A549 (cell line): ENCODE measurements at places on chromosomes 5 and 9. TPM values are rescaled to one million over a fixed set of nuclear protein-coding genes. Genes with fewer than 3 reads are reported as not detected.

The GFPT2 gene
- polyA plus RNA-seq = 24.4 to 34.9 TPM (median 31.6 TPM) in 3 replicates

The FPGS gene
- polyA plus RNA-seq = 48.5 to 54.3 TPM (median 48.5 TPM) in 3 replicates

The SPINK6 gene
- 0.79 to 1.2 TPM (median 1.0 TPM) in 3 replicates for polyA plus RNA-seq

The PDCD1LG2 gene
- 0.53 to 0.82 TPM (median 0.79 TPM) in 3 replicates for polyA plus RNA-seq

The EPB41L4B gene
- polyA plus RNA-seq = 7.9 to 8.0 TPM (median 7.9 TPM) in 3 replicates

The ABO gene
- not detected in 3 replicates for polyA plus RNA-seq

The PCDHB14 gene
- polyA plus RNA-seq = 0.05 to 0.12 TPM (median 0.09 TPM) in 3 replicates

The FYB1 gene
- polyA plus RNA-seq = 5.9 to 8.0 TPM (median 7.4 TPM) in 3 replicates

DNA sequence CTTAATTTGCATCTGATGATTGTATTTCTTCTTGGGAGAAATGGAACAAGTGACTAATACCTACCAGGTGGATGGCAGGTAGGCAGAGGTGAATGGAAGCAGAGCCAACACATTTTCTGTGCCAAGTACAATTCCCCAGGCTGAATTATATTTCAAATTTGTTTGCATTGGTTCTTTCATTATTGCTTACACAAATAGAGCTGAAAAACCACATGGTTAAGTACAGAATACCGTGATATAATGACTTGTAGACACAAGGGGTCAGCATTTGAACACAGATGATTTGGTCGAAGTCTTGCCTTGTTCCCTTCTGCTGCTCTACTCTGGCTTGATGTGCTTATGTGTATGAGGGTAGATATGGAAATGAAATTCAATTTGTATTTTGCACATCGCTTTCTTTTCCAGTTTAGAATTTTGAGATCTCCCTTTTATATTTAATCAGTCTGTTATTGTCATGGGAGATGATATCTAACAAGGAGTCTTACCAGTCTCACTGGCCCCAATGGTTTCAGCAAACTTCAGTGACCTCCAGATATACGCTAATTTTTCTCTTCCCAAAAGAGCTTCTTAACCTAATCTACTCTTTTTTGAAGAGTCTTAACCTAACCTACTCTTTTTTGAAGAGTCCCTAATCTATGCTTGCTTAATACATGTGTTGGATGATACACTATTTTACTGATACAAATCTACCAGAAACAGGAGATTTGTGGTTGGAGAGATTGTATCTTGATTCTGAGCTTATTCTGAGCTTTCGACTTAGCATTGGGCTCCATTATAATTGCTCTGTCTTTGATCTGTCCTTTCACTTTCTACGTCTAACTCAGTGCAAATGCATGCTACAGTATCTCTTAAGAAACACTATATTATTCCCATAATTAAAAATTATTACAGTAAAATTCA lies 88.1 kb downstream of the PCSK1 start:
- DNase-seq = peak; percentile 80

DNA sequence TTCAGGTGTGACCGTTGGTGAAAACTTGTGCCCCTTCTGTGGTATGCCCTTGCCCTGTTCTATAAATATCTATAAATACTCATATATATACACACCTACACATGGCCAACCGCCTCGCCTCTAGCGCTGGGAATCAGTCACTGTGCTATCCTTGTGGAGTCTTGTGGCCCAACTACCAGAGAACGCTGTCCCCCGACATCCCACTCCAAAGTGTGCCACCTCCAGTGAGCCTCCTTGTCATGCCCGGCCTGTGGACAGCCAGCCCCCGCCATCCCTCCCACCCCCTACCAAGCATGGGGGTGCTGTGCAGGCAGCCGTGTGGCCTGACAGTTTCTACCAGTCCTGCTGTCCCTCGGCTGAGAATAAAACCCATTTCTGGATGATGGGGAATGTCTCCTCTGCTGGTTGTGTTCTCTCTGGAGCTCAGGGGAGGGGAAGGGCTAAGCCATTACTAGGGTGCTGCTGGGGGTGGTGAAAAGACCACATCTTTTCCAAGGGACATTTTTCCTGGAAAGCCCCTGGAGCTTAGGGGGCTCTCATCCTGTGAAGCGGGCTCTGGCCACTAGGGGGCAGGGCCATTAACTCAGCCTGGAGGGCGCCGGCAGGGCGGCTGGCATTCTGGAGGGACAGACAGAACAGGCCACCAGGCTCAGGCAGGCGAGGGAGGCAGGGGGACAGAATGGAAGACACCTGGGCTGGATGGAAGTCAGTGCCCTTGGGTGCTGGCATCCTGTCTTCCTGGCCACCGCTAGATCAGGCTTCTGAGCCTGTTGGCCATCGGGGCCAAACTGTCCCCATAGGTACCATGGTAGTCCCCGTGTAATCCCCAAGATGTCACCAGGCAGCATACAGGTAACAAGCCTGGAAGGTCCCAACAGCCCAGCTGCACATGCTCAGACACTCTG lies 20.7 kb downstream of the GOLGA2 start:
- DNase-seq = peak; percentile 88

DNA sequence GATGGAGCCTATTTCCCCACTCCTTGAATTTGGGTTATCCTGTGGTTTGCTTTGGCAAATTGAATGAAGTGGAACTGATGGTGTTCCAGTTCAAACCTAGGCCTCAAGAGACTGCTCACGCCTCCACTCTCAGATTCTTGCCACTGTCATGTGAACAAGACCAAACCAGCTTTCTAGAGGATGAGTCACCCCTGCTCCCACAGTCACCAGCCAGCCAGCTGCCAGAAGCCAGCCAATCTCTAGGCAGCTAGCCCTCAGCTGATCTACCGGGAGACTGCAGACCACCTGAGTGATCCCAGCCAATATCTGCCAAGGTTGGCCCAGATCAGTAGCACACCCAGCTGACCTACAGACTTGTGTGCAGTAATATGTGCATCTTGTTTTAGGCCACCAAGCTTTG lies 300.6 kb downstream of the TMEM38B start:
- peak; percentile 11 for DNase-seq

- DNase-seq = no peak
Measured at GRCh38 chr5:77707791-77708190, 68.3 kb downstream of the TBCA start.

DNA sequence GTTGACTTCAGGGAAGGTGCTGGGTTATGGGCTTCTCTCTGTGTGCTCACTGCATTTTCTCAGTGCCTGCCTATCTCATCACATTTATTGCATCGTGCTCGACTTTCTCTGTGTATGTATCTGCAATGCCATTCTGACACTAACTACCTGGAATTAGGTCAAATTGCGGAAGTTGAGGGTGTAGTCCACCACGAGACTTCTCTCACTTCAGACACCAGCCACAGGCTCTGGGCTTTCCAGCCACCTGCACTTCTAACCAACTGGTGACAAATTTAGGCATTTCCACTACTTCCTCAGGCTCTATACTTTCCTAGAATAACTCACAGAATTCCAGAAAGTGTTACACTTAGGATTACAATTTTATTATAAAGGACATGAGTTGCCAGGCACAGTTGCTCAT lies 188.6 kb upstream of the ZNF608 start:
- DNase-seq = no peak

DNA sequence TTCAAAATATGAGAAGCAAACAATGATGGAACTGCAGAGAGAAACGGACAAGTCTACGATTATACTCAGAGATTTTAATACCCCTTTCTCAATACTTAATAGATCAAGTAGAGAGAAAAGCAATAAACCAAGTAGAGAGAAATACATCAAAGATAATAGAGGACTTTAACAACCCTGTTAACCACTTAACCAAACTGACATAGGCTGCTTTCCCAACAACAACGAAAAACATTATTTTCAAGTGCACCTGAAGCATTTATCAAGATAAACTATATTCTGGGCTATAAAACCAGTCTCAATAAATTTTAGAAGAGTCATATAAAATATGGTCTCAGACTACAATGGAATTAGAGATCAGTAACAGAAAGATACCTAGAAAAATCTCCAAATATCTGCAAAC lies 67.4 kb downstream of the GNAQ start:
- DNase-seq = no peak

DNA sequence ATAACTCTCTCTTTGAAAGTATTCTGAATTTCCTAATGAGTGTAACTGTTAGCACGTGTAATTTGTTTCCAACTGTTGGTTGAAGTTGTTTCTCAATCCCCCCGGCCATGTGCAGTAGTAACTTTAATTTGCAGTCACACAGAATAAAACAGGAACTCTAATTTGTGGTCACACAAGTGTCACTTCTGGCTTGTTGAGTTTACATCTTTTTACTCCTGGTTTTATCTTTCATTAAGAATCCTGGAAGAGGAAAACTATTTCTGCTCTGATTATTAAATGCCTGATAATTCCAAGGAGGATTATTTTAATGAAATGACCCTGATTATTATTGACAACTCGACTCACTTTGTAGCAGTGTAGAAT lies 1.2 kb downstream of the SCAMP1 start:
- no peak for DNase-seq

DNA sequence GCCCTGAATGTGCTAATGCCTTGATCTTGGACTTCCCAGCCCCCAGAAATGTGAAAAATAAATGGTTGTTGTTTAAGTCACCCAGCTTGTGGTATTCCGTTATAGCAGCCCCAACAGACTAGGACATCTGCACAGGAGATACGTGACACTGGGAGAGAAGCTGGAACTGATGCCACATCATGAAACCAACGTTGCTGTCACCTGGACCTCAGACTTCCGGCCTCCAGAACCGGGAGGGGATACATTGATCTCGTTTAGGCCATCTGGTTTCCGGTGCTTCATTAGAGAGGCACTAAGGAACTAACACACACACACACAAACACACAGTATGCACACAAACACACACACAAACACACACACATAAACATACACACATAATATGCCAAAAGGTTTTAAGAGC lies 75.0 kb upstream of the ICE1 start:
- DNase-seq = no peak

- DNase-seq = no peak
Measured at GRCh38 chr5:181087309-181087708, 43.7 kb downstream of the OR2V1 start.

DNA sequence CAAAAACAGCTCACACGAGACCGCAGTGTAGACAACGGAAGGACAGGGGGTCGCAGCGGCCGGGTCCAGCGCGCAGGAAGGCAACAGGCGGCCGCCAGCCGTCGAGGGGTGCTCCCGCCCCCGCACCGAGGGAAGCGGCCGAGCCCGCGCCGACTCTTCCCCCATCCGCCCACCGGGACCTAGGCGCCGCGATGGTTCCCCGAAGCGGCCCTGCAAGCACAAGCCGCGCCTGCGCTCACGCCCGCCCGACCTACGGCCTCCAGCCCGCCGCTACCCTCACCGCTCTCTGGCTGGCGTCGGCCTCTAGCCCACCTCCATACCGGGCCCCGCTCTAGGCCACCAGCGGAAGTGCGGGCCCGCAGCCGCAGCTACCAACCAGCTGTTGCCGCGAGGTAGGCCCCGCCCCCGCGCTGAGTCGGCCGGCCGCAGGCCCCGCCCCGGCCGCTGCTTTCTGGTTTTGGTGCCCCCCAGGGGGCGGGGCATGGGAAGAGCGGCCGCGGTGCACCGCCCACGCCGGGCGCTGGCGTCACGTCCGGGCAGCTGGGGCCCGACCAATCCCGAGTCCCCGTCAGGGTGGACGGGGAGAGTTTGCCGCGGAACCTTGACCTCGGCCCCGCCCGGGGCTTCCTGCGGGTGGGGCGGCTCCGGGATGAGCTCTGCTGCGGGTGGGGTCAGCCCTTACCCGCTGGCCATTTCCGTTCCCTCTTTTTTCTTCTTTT lies at the start of gene SETX:
Gene SETX (minus strand): TSS at position 350 of the 719 bp plus-strand sequence. CDS start 5,558 bp downstream, outside the sequence.
- peak; percentile 97 for DNase-seq

DNA sequence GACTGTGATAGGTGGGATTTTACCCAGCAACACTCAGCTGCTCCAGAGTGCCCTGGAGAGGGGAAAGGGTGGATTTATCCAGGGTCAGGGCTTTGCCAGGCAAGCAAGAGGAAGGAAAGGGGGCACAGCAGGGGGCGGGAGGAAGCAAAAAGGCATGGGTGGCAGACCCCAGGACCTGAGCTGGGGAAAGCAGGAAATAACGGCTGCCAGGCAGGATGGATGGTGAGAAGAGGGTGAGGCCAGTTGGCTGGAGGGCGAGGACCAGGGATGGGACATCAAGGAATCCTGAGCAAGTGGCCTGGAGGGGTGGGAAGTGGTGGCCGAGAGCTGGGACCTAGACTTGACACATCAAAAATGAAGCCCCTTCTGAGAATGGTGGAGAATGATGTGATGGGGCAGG lies 64.2 kb downstream of the DUSP1 start:
- DNase-seq = no peak

DNA sequence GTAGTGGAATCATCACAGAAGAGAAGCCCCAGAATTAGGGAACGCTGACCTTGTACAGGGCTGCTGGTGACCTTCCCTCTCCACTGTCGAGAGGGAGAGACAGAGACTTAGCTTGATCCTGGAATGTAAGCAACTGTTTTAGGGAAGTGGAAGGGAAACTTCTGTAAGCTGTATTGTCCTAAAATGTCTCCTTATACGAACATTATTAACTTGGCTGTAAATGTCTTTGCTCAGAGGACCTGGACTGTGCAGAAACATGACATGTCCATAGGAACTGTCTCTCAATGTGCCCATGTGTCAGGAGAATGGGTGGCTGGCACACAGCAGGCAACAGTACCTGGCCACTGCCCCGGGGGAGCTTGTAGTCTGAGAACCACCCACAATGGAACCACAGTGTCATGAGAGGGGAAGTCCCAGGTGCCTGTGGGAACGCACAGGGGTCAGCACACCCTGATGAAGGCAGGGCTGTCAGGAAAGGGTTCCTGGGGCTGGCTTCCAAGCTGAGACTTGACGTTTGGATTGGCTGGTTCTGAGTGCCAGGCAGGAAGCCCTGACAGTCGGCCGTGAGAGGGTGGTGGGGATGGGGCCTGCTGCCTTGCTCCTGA lies 34.0 kb downstream of the DAP start:
- DNase-seq = no peak

DNA sequence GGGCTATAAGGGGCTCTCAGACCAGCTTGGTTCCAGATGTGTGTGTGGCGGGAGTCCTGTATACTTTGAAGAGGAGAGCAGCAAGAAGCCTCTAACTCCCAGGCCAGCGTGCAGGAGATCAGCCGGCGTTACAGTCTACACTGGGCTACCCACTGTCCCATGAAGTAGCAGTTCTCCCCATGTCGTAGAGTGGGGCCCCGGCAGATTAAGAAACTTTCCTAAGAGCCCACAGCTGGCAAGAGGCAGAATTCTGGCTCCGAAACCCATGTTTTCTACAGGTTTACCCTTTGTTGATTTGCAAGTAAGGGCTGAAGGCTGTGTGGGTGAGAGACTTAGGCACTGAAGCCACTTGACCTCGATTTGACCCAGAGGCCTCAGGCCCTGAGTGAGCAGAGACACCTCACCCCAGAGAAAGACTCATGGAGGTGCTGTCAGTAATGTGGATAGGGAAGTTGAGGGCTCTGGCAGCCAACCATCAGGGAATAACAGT lies 881 bp upstream of the B4GALT1 start:
- DNase-seq = no peak

GRCh38 chr9:3647652-3648051 lies 121.9 kb upstream of the RFX3 start:
- DNase-seq = no peak
